ENCODE measurements at places on chromosomes 6 and 20. TPM values are rescaled to one million over a fixed set of nuclear protein-coding genes. Genes with fewer than 3 reads are reported as not detected.

- no peak for DNase-seq
These were observed 19.1 kb upstream of the BNIP5 start for GRCh38 chr6:36355819-36356218.

DNA sequence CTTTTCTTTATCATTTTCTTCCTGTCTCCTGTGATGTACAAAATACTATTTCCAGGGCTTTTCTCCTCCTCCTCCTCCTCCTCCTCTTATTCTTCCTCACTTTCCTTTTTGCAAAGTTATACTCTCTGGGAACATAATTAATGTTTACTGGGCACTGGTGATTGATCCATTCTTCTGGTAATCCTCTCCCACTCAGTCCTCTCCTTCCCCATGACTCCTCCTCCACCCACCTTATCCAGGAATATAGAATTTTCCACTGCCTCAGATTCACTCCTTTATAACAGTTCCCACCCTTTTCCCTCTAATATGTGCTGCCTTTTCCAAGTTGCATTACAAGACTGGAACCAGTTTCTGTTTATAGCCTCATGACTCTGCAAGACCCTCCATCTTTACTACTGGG lies 62.5 kb upstream of the IYD start:
- no peak for DNase-seq

DNA sequence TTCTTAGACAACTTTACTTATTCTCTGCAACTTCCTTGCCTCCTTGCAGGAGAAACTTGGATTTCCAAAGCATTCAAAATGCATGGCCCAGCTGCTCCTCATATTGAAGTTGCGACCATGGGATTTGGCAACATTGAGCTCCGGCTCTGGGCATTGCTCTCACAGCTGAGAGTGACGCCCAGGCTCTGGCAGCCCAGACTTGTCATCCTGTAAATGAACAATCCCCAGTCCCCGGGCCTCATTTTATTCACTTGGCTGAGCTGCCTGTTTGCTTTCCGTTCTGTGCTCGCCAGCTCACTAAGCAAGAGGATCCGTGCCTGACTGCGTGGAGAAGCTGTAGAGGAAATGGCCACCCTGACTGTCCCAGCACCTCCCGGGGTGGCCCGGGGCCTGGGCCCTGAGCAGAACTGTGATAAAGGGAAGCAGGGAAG lies 119.5 kb upstream of the CD93 start:
- no peak for DNase-seq

GRCh38 chr20:1287306-1287705 lies 21.2 kb downstream of the SNPH start:
- DNase-seq = no peak

GRCh38 chr6:53302678-53303360 lies 45.9 kb downstream of the ELOVL5 start:
- DNase-seq = peak; percentile 80

DNA sequence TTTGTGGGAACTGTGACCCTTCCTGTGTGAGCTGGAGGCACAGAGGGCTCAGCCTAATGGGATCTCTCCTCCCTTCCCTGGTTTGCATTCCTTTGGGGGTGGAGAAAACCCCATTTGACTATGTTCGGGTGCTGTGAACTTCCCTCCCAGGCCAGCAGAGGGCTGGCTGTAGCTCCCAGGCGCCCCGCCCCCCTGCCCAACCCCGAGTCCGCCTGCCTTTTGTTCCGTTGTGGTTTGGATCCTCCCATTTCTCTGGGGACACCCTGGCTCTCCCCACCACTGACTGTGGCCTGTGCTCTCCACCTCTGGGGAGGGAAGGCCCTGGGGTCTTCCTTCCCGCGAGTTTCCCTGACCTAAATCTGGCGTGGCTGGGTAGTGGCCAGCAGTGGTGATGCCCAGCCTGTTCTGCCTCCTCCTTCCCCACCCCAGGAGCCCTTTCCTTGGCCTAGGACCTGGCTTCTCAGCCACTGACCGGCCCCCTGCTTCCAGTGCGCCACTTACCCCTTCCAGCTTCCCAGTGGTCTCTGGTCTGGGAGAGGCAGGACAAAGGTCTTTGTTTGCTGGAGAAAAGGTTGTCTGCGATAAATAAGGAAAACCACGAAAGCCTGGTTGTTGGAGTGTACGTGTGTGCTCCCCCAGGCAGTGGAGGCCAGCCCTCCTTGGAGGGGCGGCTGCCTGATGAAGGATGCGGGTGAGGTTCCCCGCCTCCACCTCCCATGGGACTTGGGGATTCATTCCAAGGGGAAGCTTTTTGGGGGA lies 4.9 kb downstream of the VEGFA start:
- DNase-seq = peak; percentile 73

DNA sequence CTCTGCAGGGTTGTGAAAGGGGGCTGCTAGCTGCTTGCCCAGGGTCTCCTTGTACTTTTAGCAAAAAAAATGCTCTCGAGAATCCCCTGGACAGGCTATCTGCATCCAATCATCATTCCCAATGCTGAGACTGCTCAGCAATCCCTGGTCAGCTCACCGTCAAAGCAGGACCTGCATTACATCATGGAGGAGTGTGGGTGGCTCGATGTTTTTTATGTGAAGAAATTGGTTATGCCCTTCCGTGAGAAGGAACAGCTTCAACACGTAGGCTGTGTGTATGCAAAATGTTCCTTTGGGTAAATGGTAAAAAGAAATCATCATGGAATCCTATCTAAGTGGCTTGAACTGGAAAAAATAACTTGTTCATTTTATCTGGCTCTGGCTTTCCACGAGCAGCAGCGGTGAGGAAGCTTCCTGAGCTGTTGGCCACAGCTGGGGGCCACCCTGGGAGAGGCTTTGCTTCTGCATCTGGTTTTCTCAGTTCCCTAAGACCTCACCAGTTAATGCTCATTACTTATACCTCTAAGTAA lies 111.4 kb downstream of the FYN start:
- no peak for DNase-seq

- no peak for DNase-seq
These were observed 587.8 kb downstream of the EPM2A start for GRCh38 chr6:145147559-145147958.

- DNase-seq = no peak
These were observed 129.2 kb downstream of the TENT5A start for GRCh38 chr6:81623106-81623759.

GRCh38 chr6:11419763-11420453 lies 117.6 kb upstream of the TMEM170B start:
- no peak for DNase-seq

GRCh38 chr6:166589337-166589731 lies 2.9 kb upstream of the RAMACL start:
- no peak for DNase-seq

- no peak for DNase-seq
These were observed 19.6 kb upstream of the FAM83C start for GRCh38 chr20:35311822-35312221.

- no peak for DNase-seq
These were observed 182.2 kb upstream of the RREB1 start for GRCh38 chr6:6925391-6926164.

GRCh38 chr20:6582449-6582848 lies 185.0 kb upstream of the BMP2 start:
- no peak for DNase-seq

GRCh38 chr6:131049608-131050007 lies 13.4 kb downstream of the EPB41L2 start:
- DNase-seq = no peak

DNA sequence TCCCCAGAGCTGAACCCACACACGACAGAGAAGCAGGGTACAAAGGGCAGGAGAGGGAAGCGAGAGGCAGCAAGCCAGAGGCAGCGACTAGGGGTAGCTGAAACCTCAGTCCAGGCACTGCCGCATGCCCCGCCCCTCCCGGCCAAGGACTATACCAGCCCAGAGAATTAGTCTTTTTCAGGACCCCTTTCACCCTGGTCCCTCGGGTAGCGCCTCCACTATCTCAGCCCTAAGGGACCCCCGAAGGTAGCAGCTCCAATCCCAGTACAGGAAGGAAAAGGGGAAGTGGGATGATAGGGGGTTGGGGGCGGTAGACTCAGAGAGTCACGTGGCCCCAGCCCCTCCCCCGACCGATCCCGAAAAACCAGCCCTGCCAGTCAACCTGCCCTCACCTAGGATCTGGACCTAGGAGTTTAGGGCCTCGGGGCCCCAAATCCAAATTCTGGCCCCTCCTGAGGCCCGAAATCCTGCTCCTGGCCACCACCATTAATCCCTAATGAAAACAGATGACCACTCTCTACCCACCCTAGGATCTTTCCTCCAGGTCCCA lies 1.3 kb downstream of the RGL2 start:
- DNase-seq = no peak

DNA sequence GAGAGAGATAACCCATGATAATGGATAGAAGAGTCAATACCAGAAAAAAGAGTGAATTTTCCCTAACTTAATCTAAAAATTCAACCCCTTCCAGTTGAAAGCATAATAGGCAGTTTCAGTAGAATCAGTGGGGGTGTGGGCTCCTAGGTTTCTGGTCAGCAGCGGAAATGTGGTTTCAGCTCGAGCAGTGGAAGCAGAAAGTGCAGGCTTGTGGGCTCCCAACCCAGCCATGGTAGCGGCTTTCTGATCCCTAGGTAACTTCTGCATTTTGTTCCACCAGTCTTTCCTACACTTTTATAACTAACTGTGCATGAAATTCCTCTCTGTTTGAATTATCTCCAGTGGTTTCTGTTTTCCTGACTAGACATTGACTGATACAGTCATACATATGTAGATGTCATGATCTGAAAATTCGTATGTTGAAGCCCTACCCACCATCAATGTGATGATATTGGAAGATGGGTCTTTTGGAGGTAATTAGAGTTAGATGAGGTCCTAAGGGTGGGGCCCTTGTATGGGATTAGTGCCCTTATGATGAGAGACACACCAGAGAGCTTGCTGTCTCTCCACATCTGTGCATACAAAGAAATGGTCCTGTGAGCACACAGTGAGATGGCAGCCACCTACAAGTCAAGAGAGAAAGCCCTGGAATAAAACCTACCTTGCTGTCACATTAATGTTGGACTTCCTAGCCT lies 6.5 kb upstream of the DDO start:
- DNase-seq = no peak

- DNase-seq = peak; percentile 43
These were observed 585 bp downstream of the PSMB9 start for GRCh38 chr6:32854376-32855178.

GRCh38 chr6:89553431-89553830 lies 85.1 kb downstream of the LYRM2 start:
- DNase-seq = no peak

- DNase-seq = peak; percentile 23
These were observed 125.7 kb upstream of the BTBD3 start for GRCh38 chr20:11791835-11792567.

- DNase-seq = no peak
These were observed 12.4 kb upstream of the KIAA0408 start for GRCh38 chr6:127471379-127472255.

Gene MOCS1
- total RNA-seq = 8.3 TPM

Gene TRMT11
- total RNA-seq = 19.1 TPM

Gene ZFP57
- total RNA-seq = not detected

Gene C6orf132
- total RNA-seq = not detected

Gene TAP2
- 27.4 TPM for total RNA-seq

Gene LIN28B
- not detected for total RNA-seq

Gene EDN1
- total RNA-seq = 6.7 TPM

Gene HLA-DPA1
- total RNA-seq = 5.2 TPM

Gene TNFRSF6B
- total RNA-seq = 0.39 TPM

Gene TP53TG5
- total RNA-seq = not detected

Gene C20orf202
- not detected for total RNA-seq

Gene ABHD12
- 24.7 TPM for total RNA-seq
